ENCODE measurements at places on chromosomes 4 and X.

GRCh38 chr4:109276482-109277095, 25.9 kb downstream of the COL25A1 start:
- no peak for DNase-seq

DNA sequence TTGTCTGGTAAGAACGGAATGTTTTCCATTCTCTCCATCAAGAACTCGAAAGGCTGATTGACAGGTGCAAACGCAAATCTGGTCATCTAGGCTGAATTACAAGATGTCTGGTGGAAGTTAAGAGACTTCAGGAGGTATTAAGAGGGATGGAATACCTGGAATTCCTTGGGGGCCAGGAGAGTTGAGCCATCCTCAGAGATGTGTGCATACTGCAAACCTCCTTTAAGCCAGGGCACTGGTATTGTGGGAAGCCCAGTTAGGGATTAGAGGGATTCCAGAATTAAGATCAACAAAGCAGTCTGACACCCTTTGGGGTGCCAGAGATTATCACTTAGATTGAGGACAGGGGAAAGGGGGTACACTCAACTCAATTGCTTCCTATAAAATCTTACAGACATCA, 151.4 kb downstream of the VCX3A start:
- DNase-seq, result no peak

DNA sequence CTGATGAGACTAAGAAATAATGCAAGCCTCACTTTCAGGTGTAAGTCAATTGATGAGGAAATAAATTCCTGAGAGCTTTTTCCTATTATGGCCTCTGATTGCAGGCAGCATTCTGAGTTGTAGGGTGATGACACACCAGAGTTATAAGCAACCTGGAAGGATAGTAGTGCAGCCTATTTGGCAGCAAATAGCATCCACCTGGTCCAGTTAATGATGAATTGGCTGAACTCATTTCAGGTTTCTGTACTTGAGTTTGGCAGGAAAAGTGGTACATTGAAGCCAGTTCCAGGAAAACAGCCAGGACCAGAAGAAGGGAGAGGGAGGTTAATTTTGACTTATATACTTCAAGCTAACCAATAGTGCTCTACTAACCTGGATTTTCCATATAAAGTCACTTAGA, 316.8 kb downstream of the NAF1 start:
- no peak for DNase-seq

DNA sequence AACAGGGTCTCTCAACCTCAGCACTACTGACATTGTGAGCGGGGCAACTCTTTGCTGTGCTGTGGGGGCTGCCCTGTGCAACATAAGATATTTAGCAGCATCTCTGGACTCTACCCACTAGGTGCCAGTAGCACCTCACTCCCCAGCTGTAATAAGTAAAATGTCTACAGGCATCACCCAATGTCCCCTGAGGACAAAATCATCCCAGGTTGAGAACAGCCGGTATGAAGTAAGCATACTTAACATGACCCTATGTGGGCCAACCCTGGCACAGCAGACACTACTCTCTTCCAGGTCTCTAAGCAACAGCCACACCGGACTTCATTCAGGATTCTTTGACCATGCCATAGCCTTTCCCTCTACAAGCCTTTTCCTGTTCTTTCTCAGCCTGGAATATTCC, 10.5 kb upstream of the MGST2 start:
- DNase-seq, result no peak

DNA sequence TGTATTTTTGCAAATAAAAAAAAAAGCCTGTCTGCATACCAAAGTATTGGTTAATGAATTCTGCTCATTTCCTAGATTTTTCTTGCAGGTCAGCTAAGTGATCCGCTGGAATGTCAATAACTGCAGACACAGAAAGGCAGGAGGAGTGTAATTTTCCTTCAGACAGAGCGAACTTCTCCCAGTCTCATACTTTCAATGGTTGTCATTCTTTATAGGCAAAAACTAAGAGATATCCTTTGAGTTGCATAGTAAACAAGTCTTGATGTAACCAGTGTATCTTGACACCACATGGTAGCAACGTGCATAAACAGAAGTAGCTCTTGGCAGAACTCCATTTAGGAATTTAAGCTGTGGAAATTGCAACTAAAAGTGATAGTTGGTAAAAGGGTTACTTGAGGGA, 8.2 kb downstream of the CAPN6 start:
- DNase-seq, result no peak

DNA sequence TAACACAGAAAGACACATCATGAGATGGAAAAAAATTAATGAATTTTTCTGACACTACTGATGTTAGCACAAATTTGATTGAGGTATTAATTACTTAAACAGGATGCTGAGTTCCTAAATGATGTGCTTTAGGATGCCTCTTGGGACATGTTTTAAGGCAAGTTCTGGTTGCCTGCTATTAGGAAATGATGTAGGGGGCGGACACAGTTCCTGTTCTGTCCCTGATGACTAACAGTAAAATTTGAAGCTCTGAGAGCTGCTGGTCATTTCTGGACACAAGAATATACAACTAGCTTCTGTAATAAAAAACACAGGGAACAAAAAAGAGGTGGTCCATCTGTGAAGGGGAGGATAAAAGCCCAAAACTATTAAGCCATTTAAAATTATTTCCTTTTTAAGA, 163.2 kb upstream of the ETNPPL start:
- no peak for DNase-seq

- no peak for DNase-seq
These were observed 58.6 kb upstream of the CAMK2D start for GRCh38 chr4:113820108-113820507.

- no peak for DNase-seq
These were observed 465 bp downstream of the BMPR1B start for GRCh38 chr4:94758141-94758699.

DNA sequence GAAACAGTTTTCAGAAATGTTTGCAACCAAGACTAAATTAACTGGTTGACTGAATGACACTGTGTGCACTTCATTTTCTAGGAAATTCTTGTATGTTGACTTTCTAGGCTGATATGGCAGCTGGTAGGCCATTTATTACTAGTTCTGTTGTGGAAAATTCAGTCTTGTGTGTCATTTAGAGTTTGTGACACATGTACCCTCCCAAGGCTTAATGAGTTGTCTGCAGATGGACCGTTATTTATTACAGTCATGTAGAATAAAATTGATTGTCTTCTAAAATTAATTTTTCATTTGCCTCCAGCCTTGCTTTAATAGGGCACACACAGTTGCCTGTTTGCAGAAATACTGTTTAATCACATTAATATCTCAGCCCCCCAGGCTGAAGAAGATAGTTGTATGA, 30.7 kb downstream of the DACH2 start:
- no peak for DNase-seq

DNA sequence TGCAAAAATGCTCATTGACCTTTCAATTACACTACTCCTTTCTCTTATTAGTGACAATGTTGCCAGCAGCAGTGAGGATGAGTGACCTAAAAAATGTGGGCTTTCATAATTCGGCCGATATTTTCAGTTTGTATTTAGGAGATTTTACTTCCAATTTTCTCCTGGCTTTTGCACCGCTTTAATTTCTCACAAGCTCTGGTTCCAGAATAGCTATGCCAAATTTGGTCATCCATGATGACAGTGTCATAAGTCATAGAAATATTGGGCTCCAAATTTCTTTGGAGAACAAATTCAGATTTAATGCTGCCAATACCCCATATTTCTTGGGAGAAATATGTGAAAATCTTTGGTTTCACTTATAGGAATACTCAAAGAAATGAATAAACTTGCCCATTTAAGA, 187.7 kb upstream of the HCCS start:
- DNase-seq, result no peak

DNA sequence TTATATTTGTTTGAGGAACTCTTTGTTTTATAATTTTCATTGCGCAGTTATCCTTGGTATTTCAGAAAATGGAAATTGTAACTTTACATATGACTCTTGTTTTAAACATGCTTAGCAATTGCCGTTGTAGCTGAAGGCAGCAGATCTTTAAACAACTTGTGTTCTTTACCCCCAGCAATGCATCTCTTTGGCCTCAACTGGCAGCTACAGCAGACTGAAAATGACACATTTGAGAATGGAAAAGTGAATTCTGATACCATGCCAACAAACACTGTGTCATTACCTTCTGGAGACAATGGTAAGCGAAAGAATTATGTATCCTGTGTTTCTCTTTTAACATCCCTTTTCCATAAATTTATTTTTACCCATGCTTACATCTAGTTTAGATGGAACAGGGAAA, 263.6 kb downstream of the DCTD start:
- no peak for DNase-seq

DNA sequence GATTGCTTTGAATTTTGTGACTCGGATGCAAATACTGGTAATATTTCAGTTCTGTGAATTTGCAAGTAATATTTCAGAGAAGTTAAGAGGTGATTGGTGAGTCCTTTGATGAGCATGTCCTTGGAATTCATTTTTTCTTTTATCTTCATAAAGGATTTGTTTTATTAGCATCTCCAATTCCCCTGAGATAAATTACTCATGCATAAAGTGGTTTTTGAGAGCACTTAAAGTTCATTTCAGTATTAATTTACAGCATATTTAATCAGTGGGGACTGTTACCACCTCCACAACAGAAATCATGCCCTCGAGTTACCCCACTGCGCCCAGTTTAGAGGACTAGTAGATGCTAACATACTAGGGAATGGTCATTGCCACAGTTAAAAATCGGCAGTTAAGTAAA, 65.0 kb downstream of the ZFX start:
- no peak for DNase-seq

DNA sequence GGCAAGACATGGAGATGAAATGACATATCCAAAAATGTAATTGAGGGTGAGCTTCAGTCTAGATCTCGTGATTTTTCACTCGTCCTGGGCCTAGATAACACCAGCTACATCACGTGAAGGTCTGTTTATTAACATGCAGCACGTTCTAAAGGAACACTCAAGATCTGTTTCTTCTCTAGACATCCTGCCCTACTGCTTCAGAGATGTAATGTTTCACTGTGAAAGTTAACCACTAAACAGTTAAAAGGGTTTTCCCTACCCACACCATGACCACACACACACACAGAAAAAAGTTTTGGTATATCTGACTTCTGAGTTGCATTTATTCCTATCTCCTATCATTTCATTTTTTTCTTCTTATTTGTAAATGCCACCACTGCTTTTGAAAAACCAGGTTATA, 52.3 kb upstream of the SMIM31 start:
- no peak for DNase-seq

DNA sequence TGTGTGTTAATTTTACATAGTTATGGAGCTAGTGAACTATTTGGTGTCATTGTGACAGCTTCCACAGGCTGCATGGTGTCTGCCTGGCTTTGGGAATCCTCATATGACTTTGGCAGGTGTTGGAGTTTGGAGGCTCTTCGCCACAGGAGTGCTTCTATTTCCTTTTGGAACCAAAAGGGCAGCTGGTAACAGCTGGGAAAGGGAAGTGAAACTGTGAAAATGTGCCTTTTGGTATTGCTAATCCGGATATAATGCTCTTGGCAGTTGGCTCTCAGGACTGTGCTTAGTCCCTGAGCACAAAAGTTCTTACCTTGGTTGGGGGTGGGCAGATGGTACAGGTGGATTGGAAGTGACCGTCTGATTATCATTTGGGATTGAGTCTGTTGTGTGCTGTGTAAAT, 18.1 kb downstream of the OFD1 start:
- no peak for DNase-seq

- no peak for DNase-seq
These were observed 50.1 kb downstream of the DHRSX start for GRCh38 chrX:2450681-2451080.

DNA sequence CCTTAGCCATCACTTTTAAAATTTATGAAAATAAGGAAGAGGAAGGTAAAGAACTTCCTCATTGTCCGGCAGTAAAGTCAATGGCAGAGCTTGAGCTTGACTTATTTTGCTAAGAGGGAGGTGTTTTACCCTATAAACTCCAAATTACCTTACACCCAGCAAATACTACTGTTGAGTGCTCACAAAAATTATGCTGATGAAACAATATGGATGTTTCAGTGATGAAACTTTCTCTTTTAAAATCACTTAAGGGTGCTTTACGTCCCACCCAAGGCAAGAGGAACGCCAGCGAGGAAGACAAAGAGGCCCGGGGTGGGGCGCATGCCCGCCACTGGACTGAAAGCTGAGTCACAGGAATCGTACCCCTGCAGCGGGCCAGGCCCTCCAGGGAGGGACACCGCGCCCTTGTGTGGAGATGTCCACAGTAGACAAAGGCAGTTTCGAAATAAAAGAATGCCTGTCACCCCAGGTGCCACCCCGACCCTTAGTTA, 560 bp upstream of the TMSB4X start:
- no peak for DNase-seq

DNA sequence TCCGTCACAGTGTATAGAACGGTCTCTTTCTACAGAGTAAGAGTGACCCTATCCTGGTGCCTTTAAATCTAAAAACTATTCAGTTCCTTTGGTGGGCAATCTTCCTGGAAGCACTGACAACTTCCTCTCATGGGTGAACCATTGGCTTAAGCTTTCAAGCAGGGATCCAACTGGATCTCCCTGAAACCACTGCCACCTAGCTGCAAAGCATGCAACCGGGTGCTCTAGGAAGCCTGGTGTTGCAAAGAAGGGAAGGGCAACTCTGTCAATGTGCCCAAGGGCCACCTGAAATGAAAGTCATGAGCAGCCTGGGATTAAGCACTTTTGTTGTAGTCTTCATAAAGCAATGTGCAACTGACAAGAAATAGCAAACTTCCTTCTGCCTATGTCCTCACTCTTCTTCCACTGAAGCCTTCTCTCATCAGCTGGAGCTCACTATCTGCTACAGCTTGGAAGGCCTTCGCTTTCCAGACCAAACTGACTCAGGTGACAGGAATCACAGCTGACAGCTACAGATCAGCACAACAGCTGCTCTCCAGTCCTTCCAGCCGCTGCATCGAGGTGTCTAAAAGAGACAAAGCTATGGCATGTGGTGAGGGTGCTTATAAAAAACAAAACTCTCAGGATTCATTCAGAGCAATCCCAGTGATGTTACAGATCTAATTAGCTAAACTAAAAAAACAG, 46.1 kb downstream of the SETD7 start:
- DNase-seq, result no peak

- peak; percentile 23 for DNase-seq
These were observed 176.2 kb upstream of the CXorf66 start for GRCh38 chrX:140141444-140142029.

DNA sequence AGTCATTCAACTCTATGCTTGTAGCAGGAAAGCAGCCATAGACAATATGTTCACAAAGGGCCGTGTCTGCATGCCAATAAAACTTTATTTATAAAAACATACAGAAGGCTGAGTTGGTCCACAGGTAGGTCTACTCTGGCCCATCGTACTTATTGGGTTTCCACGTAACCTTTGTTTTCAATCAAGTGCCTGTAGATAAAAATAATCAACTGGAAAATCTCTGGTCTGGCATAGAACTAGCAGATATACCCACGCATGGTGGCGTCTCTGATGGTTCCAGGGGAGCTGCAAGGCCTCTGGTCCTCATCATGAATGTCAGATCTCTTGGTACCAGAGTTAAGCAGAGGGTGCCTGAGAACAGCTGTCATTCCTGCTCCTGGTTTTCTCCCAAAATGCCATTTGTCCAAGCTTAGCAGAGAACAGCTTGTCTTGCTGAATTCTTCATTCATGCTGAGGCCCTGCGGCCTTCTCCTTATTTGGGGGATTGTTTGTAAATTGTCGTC, 31.4 kb upstream of the JAKMIP1 start:
- DNase-seq, result no peak

Data from CD4-positive, alpha-beta memory T cell (primary cell).